ENCODE measurements at places on chromosomes 4 and X. TPM values are rescaled to one million over a fixed set of nuclear protein-coding genes. Genes with fewer than 3 reads are reported as not detected.
A peak's percentile ranks its signal among the peaks of the same experiment; 100 is the strongest.

CXCL8 gene
- total RNA-seq, result 0.30 TPM

PNMA5 gene
- total RNA-seq, result not detected

MAGEC1 gene
- total RNA-seq, result not detected

DNA sequence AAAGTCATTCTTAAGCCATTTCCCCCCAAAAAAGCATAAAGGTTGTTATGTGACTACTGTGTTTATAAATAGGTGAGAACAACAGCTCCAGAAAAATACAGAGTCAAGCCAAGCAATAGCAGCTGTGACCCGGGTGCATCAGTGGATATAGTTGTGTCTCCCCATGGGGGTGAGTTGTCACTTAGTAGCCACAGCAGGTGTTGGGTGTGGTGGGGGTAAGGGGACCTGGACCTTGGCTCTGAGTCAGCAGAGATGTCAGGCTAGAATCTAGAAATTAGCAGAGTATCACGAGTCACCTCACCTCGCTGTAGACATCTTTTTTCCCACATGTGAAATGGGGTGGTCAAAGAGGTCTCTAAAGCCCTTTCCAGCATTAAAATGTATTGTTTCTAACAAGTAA, 42.4 kb downstream of the MOSPD2 start:
- H3K36me3 ChIP-seq, result peaks cover 32% of the 10 kb centered on the region
- H3K27ac ChIP-seq, result no peak overlapping the region
- H3K4me3 ChIP-seq, result no peak overlapping the region
- no peaks in the 10 kb centered on the region for H3K27me3 ChIP-seq
- no peaks in the 10 kb centered on the region for H3K4me1 ChIP-seq

DNA sequence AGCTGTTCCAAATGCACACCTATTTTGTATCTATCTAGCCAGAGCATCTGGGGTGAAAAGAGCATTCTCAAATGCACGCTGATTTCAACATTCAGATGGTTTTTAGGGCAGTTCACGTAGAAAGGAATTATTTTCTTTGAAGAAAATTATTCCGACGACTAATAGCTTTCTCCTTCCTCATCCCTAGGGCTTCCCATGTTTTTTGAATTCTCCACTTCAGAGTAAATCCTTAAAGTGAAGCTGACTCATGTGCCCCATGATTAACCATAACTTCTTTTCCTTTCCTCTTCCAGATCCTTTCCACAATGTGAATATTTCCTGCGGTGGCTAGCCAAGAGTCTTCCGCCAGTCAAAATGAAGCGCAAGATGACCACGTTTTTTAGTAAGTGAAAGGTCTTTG, 86.7 kb upstream of the PDHA1 start:
- no peaks in the 10 kb centered on the region for H3K27me3 ChIP-seq
- no peaks in the 10 kb centered on the region for H3K4me1 ChIP-seq
- H3K36me3 ChIP-seq, result no peaks in the 10 kb centered on the region

DNA sequence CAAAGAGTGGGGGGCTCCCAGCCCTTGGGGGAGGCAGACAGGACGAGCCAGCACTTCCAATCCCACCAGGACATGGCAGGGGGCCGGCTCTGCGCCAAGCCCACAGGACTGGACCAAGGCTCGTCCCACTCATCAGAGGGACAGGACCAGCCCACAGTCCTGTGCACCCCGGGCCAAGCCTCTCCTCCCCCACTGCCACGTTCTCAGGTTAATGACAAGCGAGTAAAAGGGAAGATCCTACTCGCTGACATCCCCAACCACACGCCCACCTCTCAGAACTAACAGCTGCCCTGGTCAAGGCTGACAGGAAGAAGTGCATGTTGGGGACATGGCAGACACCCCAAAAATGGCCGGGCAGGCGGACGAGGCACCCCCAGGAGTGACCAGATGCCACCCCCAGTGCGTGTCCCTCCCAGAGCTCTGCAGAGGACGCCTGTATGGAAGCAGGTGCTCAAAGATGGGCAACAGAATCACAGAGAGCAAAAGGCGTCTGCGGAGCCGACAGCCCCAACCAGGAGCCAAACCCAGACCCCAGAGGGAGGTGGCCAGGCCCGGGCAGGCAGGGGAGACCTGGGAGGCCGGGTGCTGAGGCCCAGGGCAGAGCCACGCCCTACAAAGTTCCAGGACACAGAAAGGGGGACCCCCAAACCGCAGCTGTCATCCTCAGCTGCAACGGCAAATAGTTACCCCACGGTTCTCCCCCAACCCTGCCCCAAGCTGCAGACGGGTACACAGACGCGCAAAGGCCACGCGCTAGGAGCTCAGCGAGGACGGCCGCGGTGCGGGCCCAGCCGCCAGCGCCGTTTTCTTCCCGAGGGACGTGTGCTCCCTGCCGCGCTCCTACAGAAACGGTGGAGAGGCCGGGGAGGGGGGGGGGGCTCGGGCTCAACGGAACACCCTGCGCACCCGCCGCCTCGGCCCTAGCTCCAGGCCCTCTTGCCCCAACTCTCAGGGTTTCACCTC, 1.7 kb downstream of the CTBP1 start:
- DNase-seq, result peak; percentile 19
- no peaks in the 10 kb centered on the region for H3K27me3 ChIP-seq
- H3K4me1 ChIP-seq, result peaks cover 90% of the 10 kb centered on the region
- H3K36me3 ChIP-seq, result no peaks in the 10 kb centered on the region
- H3K27ac ChIP-seq, result peak overlapping the region; percentile 99

- H3K4me1 ChIP-seq, result no peaks in the 10 kb centered on the region
- no peak for DNase-seq
- H3K27me3 ChIP-seq, result no peaks in the 10 kb centered on the region
These were observed 1229.2 kb downstream of the ADGRL3 start for GRCh38 chr4:62429297-62429696.

GRCh38 chr4:163757219-163757618, 262.7 kb downstream of the TMA16 start:
- DNase-seq, result no peak
- H3K27ac ChIP-seq, result no peak overlapping the region
- H3K27me3 ChIP-seq, result no peaks in the 10 kb centered on the region

- H3K27me3 ChIP-seq, result no peaks in the 10 kb centered on the region
- no peak overlapping the region for H3K27ac ChIP-seq
- no peaks in the 10 kb centered on the region for H3K36me3 ChIP-seq
These were observed 108.3 kb upstream of the KLHL4 start for GRCh38 chrX:87409113-87409841.

GRCh38 chrX:53047228-53047627, 1.4 kb upstream of the GPR173 start:
- H3K27ac ChIP-seq, result no peak overlapping the region
- H3K27me3 ChIP-seq, result peaks cover 2% of the 10 kb centered on the region
- no peaks in the 10 kb centered on the region for H3K36me3 ChIP-seq
- DNase-seq, result no peak
- no peaks in the 10 kb centered on the region for H3K4me1 ChIP-seq

DNA sequence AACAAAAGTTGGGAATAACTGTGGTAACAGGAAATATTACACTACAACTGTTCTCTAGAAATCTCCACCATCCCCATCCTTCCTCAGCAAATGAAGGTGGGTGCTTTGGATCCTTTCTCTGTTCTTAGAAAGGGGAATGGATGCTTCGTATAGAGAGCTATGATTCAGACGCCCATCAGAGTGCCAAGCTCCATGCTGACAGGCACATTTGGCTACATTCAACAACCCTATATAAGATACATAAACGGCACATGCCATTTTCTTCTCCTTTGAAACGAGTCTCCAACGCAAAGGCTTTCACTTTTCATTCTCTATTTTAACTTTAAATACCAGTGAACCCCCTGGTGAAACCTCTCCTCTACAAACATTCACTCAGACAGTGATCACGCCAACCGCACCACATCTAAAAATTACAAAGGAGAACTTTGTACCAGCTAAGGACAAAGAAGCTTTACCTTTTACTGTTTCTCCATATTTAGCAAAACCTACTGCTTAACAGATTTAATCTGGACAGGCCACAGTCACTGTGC, 172.5 kb downstream of the TSPAN5 start:
- no peak for DNase-seq
- H3K4me3 ChIP-seq, result no peak overlapping the region
- H3K36me3 ChIP-seq, result no peaks in the 10 kb centered on the region
- no peaks in the 10 kb centered on the region for H3K4me1 ChIP-seq
- H3K27ac ChIP-seq, result no peak overlapping the region
- H3K27me3 ChIP-seq, result no peaks in the 10 kb centered on the region

- no peak overlapping the region for H3K4me3 ChIP-seq
- DNase-seq, result no peak
- peaks cover 8% of the 10 kb centered on the region for H3K4me1 ChIP-seq
- no peaks in the 10 kb centered on the region for H3K36me3 ChIP-seq
- H3K27ac ChIP-seq, result no peak overlapping the region
- H3K27me3 ChIP-seq, result no peaks in the 10 kb centered on the region
These were observed 254.0 kb downstream of the SNCA start for GRCh38 chr4:89582756-89583505.

- no peak overlapping the region for H3K4me3 ChIP-seq
- H3K27ac ChIP-seq, result no peak overlapping the region
- no peaks in the 10 kb centered on the region for H3K27me3 ChIP-seq
- H3K36me3 ChIP-seq, result no peaks in the 10 kb centered on the region
- no peak for DNase-seq
These were observed 290.6 kb upstream of the SLIT2 start for GRCh38 chr4:19961091-19961490.

GRCh38 chr4:4271912-4272311, 18.0 kb downstream of the LYAR start:
- H3K4me3 ChIP-seq, result no peak overlapping the region
- H3K36me3 ChIP-seq, result peaks cover 83% of the 10 kb centered on the region
- H3K4me1 ChIP-seq, result no peaks in the 10 kb centered on the region
- H3K27me3 ChIP-seq, result no peaks in the 10 kb centered on the region
- DNase-seq, result no peak
- H3K27ac ChIP-seq, result no peak overlapping the region
